G401 (cell line): ENCODE measurements at places on chromosomes 7 and 10. TPM values are rescaled to one million over a fixed set of nuclear protein-coding genes. Genes with fewer than 3 reads are reported as not detected.

Gene COL26A1
- total RNA-seq: 104 and 109 TPM in 2 replicates

GRCh38 chr10:57818522-57818921 lies 449.2 kb downstream of the IPMK start:
- no peak for DNase-seq

DNA sequence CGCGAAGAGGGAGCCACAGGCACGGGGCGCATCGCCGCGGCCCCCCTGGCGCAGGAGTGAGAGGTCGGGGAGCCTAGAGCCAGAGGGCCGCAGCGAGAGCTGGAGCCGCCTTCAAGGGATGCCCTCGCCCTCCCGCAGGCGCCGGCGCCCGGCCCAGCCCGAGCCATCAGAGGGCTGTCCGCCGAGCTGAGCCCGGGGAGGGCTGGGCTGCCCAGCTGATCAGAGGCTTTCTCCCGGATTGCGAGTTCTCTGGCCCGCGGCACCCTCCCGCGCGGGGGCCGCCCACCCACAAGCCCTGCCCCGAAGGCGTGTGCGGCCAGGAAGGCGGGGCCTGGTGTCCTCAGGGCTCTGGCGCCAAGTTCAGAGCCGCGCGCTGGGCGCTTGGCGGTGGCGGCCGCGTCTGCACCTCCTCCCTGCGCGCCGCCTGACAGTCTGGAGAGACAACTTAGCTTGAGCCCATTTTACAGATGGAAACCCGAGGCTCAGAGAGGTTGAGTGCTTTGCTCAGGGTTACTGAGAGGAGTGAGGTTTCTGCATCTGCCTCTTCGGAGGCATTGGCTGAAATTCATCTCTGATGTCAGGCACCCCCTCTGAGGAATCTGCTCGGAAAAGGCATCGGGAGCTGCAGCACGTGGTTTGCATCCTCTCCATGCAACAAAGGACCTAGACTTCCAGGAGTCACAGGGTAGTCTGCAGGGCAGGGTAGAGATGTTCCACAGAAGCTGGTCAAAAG lies 3.8 kb upstream of the ANTXRL start:
- peak; percentile 38 for DNase-seq

GRCh38 chr10:44380829-44381600 lies 3.9 kb downstream of the CXCL12 start:
- peak; percentile 68 for DNase-seq

Gene UBTD1
- total RNA-seq: 32.5 and 39.5 TPM in 2 replicates

- no peak for DNase-seq
These were observed 213.1 kb downstream of the CREB5 start for GRCh38 chr7:28625432-28625831.

- DNase-seq: peak; percentile 68
These were observed 70.6 kb downstream of the REEP3 start for GRCh38 chr10:63591600-63592379.

DNA sequence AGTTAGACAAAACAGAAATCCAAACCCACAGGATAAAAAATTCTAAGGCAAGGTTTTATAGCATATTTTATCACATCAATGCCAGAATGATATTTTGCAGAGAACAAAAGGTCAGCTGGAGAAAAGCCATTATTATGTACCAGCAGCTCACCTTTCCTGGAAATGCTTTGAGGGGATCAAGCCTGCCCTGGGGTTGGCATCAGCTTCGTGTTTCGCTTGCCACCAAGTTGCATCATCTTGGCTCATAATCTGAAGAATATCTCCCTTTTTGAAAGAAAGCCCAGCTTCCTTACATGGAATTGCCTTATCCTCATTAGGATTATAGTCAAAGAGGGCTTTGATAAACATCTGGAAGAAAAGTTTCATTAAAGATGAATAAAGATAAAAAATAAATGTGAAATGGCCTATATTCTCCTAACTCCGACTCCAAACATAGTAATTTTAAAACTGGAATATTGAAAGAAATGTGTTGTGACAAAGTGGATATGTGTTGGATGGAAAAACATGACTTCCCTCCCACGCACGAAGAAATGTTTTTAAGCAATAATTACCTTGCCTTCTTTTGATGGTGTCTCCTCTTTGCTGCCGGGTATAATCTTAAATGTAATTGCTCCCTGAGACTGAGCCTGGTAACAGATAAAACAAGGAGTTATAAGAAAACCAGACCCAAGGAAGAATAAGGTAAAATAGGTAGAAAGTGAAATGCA lies 121.3 kb upstream of the ODAD2 start:
- peak; percentile 76 for DNase-seq

Gene OR6V1
- not detected in 2 replicates for total RNA-seq

DNA sequence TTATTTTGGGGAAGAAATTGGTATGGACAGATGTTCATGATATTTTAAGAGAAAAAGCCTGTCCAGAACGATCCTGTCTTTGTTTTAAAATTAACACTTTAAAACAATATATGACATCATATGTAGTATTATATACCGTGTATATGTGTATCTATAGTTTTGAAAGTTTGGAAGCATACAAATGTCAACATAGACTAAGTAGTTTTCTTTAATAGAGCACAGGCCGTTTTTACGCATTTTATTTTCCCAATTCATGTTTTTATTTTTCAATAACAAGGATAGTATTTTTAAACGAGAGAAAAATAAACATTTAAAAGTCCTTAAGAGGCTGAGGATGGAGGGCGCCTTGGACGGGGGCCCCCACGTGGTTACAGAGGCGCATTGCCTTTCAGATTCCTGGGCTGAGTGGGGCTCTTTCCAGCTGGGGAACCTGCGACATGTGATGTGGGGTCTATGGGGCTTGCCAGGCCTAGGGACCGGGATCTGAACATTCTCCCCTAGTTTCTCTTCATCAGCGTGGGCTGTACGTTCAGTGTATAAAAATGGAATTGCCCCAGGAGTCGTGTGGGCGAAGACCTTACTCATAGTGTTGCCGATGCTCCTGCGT lies 127.8 kb upstream of the ZNF746 start:
- peak; percentile 75 for DNase-seq

DNA sequence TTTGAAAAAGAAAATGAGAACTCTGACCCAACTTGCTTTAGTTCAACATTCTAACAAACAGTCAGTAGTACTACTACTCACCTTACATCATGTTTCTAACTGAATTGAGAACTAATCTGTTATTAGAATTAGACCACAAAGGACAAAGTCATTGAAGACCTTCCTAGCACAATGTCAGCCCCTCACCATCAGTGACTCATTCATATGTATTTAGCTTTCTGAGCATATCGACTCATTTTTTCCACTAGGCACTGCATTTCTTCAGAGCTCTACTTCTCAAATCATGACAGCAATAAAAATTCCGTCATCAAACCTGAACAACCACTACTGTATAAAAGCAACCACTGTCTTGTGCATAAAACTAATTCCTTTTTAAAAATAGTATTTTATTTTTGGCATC lies 4.4 kb upstream of the LRRN3 start:
- DNase-seq: no peak

Gene ANAPC16
- 105 and 108 TPM in 2 replicates for total RNA-seq
